ENCODE measurements at places on chromosomes 4 and X.

DNA sequence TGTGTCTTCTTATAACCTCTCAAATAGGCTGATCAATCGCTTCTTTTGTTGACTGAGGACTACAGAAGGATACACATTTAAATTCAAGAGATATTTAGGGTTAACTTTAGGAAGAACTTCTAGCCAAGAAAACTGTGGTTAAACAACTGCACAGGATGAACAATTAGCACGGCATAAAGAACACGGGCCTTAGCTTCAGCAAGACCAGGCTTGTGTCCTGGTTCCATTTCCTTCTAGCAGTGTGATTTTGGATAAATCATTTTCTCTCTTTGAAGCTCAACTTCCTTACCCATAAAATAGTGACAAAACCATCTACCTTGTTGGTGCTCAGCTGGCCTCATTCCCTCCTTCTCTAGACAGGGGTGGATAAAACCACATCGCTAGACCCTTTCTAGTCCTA, 117.6 kb downstream of the TSPAN5 start:
- DNase-seq, result no peak

- no peak for DNase-seq
Observed at GRCh38 chr4:156933633-156934258, 37.9 kb downstream of the PDGFC start.

- no peak for DNase-seq
Observed at GRCh38 chr4:53011259-53011905, 149.3 kb downstream of the RASL11B start.

DNA sequence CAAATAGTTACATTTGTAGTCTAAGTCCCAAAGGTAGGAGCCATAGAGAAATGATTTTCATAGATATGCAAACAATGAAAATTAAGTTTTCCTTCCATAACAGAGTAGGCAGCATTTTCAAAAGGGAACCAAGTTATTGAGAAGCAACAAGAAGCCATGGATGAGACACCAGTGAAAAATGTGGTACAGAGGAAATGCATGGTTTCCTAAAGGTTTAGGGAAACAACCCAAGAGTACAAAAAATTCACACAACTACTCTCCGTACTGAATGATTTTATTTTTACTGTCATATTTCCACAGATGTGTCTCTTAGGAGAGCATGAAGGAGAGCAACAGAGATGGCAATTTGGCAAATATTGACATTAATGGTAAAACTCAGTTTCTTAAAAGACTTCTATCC, 1408.9 kb upstream of the PCDH7 start:
- no peak for DNase-seq
